ENCODE measurements at places on chromosomes 3 and 15. TPM values are rescaled to one million over a fixed set of nuclear protein-coding genes. Genes with fewer than 3 reads are reported as not detected.

TMEM45A gene
- total RNA-seq: 4.0 TPM

PRSS50 gene
- total RNA-seq: 0.45 TPM

ARL8B gene
- 67.9 TPM for total RNA-seq

- no peak for DNase-seq
These were observed 459.2 kb upstream of the ALCAM start for GRCh38 chr3:104907507-104907906.

DNA sequence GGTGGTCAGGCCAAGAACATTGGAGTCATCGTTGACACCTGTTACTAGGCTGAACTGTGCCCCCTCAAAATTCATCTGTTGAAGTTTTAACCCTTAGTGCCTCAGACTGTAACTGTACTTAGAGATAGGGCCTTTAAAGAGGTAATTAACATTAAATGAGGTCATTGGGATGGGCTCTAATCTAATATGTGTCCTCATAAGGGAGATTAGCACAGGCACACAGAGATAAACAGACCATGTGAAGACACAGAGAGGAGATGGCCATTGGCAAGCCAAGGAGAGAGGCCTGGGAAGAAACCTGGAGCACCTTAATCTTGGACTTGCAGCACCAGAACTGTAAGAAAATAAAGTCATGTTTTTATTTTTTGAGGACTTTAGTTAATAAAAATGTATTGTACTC, 59.6 kb downstream of the PLCL2 start:
- DNase-seq: no peak

- no peak for DNase-seq
These were observed 15.9 kb downstream of the SEMA3G start for GRCh38 chr3:52429031-52429430.

- DNase-seq: no peak
These were observed 208.5 kb upstream of the LINGO1 start for GRCh38 chr15:77840991-77841775.
